Fibroblast of lung (primary cell): ENCODE measurements at places on chromosomes 1 and 21. TPM values are rescaled to one million over a fixed set of nuclear protein-coding genes. Genes with fewer than 3 reads are reported as not detected.
A peak's percentile ranks its signal among the peaks of the same experiment; 100 is the strongest.

- DNase-seq: no peak
Measured at GRCh38 chr1:90809996-90810395, 92.9 kb upstream of the BARHL2 start.

Gene ATP1A2
- 0.01 and 0.44 TPM in 2 replicates for polyA plus RNA-seq

- no peak for DNase-seq
Measured at GRCh38 chr1:37650721-37651120, 16.0 kb upstream of the RSPO1 start.

DNA sequence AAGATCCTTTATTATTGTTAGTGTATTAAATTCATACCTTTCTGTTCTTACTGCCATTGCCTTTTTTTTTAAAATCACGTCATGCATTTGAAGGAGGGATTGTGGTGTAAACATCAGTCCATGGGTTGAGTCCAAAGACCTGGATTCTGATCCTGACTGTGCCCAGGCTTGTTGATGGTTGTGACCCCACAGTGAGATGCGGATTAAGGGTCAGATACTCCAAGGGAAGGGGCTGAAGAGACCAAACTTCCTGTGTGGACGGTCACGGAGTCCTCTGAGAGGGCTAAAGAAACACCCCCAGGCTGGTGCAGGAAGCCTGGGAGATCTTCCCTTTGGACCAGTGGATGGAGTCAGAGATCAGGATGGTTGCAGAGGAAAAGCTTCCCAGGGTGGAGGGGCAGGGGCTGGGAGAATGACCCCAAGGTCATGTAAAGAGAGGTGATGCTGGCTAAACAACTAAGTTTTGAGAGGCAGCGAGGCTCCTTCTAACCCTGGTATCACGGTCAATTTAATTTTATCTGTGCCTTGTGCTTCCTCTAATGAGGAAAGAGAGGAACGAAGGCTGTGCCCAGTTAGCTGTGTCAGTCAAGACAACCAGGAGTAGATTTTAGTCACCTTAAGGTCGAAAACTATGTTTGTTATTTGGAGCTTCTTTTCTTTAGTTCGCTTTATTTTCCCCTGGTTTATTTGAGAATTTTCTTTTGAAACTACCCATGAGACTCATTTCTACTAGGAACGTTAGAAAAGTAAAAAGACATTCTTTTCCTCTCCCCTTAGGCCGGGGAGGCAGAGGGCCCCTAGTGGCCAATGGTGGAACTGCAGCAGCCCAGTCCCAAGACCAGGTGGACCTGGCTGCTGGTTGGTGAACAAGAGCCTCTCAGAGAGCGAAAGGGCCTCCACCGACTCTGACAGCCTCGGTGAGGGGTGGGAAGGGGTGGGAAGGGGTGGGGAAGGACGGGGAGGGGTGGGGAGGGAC is 8.7 kb upstream of the GPR161 start:
- DNase-seq: peak; percentile 77

DNA sequence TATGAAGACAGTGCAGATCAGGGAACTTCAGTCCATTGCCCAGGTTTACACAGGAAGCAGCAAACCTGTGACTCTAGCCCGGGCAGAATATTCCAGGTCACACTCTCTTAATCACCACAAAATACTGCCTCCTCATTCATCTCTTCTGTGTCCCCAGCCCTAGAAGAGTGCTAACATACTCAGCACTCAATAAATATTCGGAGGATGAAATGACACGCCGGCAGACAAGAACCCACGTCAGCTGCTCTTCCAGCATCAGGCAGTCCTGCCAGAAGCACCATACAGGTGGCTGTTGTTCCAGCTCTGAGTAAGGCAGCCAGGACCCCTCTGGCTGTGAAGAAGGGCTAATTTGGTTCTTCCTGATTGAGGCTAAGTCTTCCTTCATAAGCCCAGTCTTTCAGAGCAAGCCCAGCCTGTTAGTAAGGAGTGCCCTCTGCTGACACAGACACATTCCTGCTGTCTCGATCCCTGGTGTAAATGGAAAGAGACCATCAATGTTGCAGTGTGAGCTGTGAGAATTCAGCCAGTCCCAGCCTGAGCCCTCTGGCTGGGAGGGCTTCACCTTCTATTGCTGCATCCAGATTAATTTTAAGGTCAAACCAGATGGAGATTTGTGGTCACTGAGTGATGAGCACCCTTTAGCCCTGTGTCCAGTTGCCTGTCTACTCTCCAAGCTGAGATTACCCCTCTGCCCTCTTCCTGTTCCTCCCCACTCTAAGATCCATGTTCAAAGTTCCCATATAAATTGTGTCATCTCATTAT is 45.0 kb upstream of the KIRREL1 start:
- peak; percentile 25 for DNase-seq

Gene TNFRSF25
- polyA plus RNA-seq: 0.24 and 0.37 TPM in 2 replicates

- no peak for DNase-seq
Measured at GRCh38 chr1:115283249-115283648, 54.8 kb downstream of the NGF start.

DNA sequence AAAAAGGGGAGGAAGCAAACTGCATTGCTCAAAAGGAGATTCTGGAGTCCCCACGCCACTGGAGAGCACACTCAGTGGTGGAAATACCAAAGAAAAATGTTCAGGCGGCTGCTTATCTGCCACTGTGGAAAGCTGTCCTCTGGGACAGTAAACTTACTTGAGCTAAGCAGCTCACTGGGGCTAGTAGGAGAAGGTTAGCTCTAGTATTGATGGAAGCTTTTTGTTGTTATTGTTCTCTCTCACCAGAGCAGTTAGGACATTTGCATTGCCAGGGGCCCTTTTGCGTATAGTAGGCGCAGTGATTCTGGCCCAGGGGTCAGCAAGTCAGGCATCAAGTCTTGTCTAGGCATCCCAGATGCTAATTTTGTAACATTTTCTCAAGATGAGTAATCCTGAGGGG is 15.6 kb downstream of the BACE2 start:
- no peak for DNase-seq

Gene NMNAT2
- 0.02 and 0.61 TPM in 2 replicates for polyA plus RNA-seq

DNA sequence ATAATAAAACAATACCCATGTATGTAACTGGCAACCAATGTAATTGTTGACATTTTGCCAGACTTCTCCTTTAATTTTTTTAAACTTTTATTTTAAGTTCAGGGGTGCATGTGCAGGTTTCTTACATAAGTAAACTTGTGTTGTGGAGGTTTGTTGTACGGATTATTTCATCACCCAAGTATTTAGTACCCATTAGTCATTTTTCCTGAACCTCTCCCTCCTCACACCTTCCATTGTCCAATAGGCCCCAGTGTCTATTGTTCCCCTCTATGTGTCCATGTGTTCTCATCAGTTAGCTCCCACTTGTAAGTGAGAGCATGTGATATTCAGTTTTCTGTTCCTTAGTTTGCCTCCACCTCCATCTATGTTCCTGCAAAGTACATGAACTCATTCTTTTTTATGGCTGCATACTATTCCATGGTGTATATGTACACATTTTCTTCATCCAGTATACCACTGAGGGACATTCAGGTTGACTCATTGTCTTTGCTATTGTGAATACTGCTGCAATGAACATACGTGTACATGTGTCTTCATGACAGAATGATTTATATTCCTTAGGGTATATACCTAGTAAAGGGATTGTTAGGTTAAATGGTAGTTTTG is 6.7 kb downstream of the DEPDC1 start:
- DNase-seq: no peak

GRCh38 chr1:82486468-82486867 is 685.7 kb downstream of the ADGRL2 start:
- no peak for DNase-seq
